ENCODE measurements at places on chromosomes 12 and 14.

DNA sequence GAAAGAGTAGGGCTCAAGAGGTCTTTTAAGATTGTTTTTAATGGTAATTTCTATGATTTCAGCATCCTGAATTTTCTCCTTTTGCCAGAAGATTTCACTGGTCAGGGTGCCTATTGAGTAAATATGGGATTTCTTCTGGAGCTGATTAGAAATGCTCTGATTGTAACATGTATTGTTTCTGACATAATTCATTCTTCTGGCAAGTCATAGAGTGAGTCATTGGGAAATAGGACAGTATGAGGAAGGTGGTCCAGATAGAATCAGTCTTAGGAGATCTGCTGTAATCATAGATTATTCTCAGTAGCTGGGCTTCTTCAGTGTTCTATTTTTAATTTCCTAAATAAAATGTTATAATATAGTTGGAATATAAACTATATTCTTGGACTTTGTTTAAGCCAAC, 182.0 kb upstream of the NAV3 start:
- no peak for DNase-seq

DNA sequence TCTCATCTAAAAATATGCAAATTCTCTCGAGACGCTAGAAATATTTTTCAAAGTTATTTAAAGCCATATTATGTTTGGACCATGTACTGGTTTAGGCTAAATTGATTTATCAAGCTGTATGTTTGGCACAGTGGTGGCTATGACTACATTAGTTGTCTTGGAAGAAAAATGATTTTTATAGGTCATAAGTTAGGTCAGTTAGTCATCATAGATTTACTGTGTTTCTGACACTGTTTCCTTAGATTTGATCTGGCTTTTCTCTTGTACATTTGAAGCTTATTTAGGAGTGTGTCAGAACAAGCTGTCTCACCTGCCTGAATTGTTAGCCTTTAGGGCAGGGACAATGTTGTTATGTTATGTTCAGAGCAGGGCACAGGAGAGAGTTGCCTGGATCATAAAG, 161.1 kb upstream of the FBXO33 start:
- DNase-seq = no peak

DNA sequence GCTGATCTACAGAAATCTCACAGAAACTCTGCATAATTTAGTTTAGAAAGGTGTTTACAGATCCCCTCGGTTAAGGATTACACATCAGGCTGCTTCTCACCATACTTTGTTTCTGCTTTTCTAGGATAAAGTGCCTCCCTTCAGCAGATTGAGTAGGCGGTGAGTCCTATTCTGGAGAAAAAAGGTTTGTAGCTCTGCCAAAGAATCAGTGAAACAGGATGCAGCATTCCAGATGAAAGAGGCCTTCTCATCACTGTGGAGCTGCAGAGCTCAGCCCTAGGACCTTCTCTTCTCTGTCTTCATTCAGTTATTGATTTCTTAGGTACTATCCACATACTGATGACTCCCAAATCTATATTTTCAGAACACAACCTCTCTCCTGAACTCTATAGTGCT, 155.5 kb upstream of the KRR1 start:
- no peak for DNase-seq

GRCh38 chr12:53074999-53075370, 4.2 kb downstream of the SPRYD3 start:
- no peak for DNase-seq

GRCh38 chr14:85263916-85264675, 265.8 kb upstream of the FLRT2 start:
- DNase-seq = no peak

DNA sequence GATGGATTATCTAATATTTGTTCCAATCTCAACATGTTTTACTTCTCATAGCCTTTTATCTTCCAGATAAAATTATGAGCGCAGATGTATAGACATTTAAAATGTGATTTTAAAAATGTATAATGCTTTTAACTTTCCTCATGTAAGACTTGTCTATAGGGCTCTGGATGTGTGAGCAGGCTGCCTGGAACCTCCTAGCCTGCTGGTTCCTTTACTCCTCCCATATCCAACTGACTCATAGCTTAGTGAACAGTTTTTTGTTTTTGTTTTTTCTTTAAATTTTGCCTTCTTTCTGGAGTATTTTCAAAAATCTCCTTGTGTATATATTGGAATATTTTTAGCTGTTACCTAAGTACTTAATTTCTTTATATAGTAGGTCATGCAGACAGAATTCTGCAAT, 115.4 kb downstream of the PDE3A start:
- no peak for DNase-seq

DNA sequence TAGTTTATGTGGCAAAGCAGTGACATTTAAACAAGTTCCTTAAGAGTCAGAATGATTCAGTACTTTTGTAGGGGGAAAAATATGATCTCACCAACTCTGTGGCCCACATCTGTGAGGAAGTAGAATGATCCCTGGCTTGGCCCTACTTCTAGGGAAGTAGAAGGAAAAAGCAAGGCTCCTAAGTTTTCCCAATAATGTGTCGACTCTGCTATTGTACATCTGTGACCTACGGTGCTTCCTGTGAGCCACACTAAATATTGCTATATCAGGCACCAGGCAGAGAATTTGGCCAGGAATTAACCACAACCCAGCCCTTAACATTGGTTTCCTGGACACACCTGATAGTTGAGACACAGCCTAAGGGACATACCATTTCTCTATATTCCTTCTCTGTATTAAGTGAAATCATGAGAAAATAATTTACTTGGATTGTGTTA, 9.3 kb upstream of the NID2 start:
- DNase-seq = no peak

GRCh38 chr14:101022121-101022520, 118.6 kb upstream of the RTL1 start:
- no peak for DNase-seq

DNA sequence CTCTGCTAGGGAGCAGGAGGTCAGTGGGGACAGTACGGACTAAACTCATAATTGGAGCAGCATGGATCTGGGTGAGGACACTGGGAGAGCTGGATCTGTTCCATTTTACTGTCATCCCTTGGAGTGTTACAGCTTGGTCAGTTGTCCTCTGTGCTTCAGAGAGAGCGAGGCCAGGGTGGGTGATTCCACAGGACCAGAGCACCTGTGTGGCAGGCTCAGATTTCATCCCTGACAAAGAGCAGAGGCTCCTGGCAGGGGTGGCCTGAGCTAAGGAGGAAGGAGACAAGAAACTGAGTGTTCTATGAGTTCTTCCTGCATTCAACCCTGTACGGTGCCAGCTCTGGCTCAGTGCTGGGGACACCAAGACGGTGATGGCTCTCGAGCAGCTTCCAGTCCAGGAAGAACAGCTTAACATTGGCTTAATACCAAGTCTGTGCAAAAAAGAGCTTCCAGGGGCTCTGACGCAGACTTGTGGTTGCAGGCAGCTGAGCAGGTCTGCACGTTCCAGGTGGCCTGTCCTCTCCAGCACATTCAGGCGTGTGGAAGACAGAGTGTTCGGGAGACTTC, 8.4 kb upstream of the PGF start:
- no peak for DNase-seq

GRCh38 chr14:28613532-28613931, 153.1 kb upstream of the FOXG1 start:
- DNase-seq = no peak

- DNase-seq = no peak
Observed at GRCh38 chr12:131351319-131352028, 359.4 kb upstream of the SFSWAP start.

DNA sequence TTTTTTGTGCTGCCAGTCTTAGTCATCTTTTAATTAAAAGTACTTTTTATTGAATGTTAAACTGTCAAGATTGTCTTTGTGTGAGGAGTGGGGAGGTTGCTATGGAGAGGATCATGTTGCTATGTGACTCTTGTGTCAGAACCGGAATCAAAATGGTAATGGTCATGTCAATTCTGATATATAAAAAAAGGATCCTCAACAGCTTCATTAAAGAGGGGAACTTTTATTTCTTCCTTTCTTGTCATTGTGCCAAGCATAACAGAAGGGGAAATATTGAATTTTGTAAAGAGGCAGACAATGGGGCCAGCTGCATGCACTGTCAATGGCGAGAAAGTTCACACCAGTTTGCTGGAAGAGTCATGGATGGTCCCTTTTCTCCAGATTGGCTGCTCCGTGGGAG, 564.8 kb downstream of the VRK1 start:
- DNase-seq = no peak

GRCh38 chr14:95659990-95660385, 26.2 kb upstream of the TCL1B start:
- no peak for DNase-seq

- DNase-seq = no peak
Observed at GRCh38 chr12:40378691-40379090, 153.9 kb downstream of the LRRK2 start.

- no peak for DNase-seq
Observed at GRCh38 chr12:106581543-106582248, 1.1 kb upstream of the RFX4 start.

GRCh38 chr12:132766380-132767085, 4.9 kb upstream of the ANKLE2 start:
- no peak for DNase-seq

GRCh38 chr12:92654929-92655328, 47.9 kb upstream of the PLEKHG7 start:
- DNase-seq = no peak

DNA sequence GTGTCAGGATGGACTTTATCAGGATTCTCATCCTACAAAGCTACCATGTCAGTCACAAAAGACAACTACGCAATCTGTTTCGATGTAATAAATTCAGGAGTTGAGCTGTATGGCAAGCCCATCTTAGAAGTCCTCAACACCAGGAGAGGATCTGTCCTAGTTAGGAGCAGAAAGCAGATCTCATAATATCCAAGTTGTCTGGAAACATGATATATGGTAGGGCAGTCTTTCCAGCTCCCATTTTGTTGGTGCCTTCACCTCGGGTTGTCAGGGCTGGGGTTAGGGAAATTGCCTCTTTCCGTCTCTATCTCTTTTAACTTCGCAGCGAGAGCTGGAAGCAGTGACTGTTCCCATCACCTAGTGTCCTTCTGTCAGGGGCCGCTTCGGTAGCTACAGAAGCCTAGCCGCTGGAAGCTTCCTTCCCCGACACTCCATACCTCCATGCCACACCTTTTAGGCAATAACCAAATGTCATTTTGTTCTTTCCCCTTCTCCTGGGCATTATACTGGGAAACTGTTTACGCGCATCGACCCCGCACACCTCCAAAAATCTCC, 1.4 kb downstream of the NIN start:
- DNase-seq = no peak

DNA sequence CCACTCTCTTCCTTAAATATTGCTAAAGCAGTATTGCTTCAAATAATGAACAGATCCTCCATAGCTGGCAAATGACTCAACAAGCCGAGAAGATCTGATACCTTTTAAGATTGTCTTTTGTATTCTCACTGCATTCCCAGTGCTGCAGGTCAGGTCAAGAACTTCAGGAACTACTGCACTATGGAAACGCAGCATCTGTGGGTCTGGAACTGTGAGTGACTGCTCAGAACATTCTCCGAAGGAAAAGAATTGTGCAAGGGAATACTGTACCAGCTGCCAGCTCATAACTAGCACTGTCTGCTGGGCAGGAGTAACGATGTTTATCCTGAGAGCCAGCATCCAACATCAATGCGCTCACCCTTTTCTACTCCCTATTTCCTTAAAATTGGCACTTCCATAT, 348.0 kb upstream of the SOX5 start:
- no peak for DNase-seq

DNA sequence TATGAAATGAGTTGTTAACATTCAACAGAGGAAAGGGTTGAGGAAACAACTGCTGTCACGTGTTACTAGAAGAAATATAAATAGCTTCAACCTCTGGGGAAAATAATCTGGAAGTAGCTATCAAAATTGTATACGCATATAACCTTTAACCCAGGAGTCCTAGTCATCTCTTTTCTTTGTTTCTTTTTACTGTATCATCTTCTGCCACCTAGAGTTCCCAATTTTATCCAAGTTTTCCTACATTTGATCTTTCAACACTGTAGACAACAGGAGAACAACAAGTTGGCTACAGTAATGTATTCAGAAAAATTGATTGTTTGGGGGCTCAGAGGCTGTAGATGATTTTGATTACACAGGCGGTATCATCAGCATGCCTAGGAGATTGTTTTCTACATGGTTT, 453.7 kb downstream of the FSCB start:
- DNase-seq = no peak

- no peak for DNase-seq
Observed at GRCh38 chr12:118053071-118053985, 7.7 kb downstream of the WSB2 start.

DNA sequence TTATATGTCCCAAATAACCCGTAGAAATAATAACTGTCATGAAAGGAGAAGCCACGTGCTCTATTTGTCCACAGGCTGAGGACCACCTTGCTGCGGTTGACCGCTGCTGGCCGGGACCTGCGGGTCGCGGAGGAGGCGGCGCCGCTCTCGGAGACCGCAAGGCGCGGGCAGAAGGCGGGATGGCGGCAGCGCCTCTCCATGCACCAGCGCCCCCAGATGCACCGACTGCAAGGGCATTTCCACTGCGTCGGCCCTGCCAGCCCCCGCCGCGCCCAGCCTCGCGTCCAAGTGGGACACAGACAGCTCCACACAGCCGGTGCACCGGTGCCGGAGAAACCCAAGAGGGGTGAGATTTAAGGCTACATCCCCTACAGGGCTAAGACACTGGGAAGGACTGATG, 21.0 kb downstream of the RPGRIP1 start:
- no peak for DNase-seq

Measured in stimulated activated CD8-positive, alpha-beta memory T cell treated with anti-CD3 and anti-CD28 coated beads, Interleukin-15, amount 100 ng/mL, for 48 hours (primary cell).